Activated naive CD4-positive, alpha-beta T cell (primary cell): ENCODE measurements at places on chromosomes 7 and 10.

- no peak for DNase-seq
These were observed 226.7 kb upstream of the NPY start for GRCh38 chr7:24057243-24057642.

GRCh38 chr10:67818323-67818722, 19.7 kb downstream of the DNAJC12 start:
- DNase-seq = no peak

- no peak for DNase-seq
These were observed 403.1 kb upstream of the C7orf33 start for GRCh38 chr7:148187471-148187870.

GRCh38 chr7:139271718-139272628, 40.9 kb downstream of the UBN2 start:
- no peak for DNase-seq

DNA sequence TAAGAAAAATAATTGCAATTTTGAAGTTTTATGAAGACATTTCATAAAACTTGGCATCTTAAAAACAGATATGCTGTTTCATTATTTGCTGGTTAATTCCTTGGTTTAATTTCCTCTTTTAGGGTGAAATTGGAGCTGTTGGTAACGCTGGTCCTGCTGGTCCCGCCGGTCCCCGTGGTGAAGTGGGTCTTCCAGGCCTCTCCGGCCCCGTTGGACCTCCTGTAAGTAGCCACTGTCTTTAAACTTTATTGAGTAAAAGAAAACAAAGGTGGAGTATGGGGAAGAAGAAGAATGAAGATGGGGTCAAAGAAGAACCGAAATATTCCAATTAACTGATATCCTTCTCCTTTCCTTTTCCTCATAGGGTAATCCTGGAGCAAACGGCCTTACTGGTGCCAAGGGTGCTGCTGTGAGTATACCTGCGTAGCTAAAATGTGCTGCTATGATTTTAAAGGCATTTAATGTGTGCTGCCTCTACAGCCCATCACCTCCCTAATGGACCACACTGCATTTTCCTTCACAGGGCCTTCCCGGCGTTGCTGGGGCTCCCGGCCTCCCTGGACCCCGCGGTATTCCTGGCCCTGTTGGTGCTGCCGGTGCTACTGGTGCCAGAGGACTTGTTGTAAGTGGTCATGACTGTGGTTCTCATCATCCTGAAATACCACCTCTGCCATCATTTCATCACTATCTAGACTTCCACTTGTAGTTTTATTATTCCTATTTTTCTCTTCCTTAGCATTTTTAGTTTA, 14.7 kb downstream of the COL1A2 start:
- no peak for DNase-seq

DNA sequence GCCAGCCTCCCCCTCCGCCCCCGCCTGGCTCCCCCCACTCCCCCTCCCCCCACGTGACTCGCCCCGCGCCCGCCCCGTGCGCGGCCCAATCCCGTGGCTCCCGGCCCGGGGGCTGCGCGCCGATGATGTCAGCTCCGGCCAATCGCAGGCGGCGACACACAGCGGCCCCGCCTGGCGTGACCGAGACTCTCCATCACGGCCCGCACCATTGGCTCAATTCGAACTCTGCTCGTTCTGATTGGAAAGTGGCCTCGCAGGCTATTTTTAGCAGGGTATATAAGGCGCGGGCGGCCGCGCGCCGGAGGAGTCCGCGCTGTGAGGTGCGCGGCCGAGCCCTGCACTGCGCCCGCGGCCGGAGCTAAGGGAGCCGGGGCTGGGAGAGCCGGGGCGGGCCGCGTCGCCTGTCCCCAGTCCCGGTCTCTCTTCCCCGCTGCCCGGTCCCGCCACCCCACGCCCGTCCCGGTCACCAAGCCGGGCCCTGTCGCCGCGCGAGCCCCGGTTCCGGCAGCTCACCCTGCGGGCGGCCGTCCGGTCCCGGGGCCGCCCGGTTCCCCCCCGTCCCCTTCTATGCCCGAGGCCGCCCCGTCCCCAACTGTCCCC, 342 bp upstream of the KLF6 start:
- DNase-seq = peak; percentile 98

GRCh38 chr10:30587522-30588031, 42.0 kb downstream of the LYZL2 start:
- no peak for DNase-seq

DNA sequence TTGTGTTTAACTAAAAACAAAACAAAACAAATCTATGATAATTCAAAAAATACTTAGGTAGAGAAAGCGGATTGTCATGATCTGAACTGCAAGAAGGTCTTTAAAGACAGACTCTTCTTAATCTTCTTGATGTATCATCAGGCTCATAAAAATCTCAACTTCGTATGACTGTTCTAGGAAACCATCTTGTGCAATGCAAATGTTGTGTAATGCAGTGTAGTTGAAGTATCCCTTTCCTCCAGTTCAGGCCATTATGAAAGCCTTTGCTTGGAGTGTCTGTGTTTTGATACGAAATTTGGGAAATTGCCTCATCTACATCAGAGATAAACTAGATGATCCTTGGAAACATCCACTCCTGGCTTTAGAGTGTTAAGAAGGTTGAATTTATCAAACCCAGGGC, 30.9 kb downstream of the CDK1 start:
- no peak for DNase-seq

DNA sequence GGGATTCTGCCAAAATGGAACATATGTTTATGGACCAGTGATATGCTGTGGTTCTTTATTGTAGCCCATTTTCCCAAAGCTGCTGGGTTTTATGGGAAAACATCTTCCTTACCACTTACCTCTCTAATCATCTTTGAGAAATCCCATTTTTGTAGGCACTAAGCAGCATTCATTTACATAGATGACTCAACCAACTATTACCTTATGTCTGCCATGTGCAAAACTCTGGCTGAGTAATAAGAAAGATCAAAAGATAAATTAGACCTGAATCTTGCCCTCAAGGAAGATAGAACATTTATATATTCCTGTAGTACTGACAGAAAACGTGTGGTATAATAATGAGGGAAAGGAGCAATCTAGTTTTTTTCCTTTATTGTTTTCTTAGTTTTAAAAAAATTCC, 24.3 kb downstream of the CBLL1 start:
- no peak for DNase-seq

GRCh38 chr7:2527505-2528467, 8.2 kb downstream of the LFNG start:
- DNase-seq = peak; percentile 42

- DNase-seq = no peak
These were observed 383.9 kb downstream of the CALN1 start for GRCh38 chr7:72028267-72028666.

- DNase-seq = no peak
These were observed 262.5 kb upstream of the PPP2R2D start for GRCh38 chr10:131638049-131638879.

DNA sequence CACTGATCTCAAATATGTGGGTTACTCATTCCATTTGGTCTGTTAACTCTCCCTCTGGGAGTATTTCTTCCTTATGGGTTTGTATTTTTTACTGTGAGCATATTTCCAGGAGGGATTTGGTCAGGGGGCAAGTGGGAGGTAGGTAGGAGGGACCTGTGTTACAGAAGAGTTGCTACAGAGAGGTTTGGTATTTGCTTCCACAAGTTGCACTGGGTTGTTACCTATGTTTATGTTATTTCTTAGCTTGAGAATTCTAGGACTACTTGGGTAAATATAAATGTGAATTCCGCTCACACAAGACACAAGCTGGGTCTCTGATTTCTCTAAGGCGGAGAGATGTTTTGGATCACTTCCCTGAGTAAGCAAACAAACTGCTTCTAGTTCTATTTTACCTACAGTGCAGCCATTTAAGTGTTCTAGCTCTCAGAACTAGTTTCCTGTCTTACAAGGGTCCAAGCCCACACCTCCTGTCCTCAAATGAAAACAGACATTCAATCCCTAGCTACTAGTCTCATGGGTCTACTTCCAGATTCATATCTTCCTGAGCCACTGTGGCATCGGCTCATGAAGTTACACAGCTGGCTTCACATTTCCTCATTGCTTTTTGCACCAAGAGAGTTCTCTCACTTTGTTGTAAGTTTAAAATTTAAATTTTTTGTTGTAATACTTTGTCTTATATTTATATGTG, 75.4 kb upstream of the PPP1R3C start:
- no peak for DNase-seq

DNA sequence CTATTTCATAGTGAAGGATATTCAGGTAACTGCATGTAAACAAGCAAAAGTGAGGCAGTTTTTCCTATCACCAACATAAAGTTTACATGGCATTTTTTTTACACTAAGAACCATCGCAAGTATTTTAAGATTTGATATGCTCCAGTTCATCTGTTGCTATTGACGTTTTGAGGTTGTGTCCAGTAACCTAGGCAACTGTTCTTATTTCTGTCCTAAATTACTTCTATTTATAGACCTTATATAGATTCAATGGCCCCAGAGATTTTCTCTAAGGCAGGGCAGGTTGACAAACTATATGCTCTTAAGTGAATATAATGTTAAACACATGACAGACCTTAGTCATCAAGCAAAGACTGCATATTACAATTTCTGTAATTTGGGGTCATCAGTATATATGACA, 830.2 kb upstream of the LRRTM3 start:
- no peak for DNase-seq

GRCh38 chr10:89283936-89284475, 17.8 kb upstream of the IFIT2 start:
- DNase-seq = no peak

DNA sequence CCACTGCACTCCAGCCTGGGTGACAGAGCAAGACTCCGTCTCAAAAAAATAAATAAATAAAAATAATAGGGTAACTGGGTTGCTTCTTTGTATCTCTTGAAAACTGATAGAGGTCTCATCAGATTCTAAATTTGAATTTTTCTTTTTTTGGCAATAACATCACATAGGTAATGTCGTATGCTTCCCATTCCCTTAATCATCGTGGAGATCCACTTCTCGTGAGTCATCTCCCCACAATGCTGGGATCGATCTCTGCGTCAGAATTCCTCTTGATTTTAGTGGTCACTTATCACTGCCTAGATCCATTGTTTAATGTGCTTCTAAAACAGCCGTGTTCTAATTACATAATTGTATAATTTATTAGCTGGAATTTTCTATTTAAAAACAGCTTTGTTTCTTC, 70.5 kb upstream of the DNAJB6 start:
- DNase-seq = no peak

DNA sequence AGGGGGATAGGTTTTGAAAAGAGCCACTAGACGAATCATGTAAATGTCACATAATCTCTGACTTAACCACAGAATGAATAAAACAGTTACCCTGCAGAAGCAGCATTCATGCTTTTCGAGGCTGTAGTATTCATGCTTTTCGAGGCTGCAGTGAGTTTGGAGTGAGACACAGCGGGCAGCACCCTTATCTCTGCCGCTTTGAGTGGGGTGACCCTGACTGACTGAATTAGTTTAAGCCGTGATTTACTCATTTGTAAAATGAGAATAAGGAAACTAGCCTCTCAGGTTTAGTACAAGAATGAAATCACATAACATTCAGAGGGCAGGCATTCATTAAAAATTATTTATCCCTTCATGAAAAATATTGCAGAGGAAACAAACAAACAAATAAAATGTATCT, 92.8 kb upstream of the KMT2C start:
- DNase-seq = no peak

GRCh38 chr10:17665747-17666146, 21.8 kb downstream of the STAM start:
- no peak for DNase-seq

DNA sequence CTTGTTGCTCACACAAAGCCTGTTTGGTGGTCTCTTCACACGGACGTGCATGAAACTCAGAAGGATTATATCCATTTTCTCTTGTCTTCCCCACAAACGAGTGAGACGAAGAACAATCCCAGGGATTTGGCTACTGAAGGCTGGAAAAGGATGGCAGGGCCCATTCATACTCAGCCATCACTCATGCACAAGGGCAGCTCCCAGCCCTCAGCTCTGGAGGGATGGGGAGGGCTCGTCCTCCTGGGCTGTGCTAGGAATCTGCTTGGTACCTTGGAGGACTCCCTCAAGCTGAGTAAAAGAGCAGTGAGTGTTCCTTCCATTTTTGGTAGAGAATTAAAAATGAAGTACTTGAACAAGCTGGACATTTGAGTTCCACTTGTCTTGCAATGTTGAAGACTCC, 33.2 kb upstream of the RAB18 start:
- no peak for DNase-seq

DNA sequence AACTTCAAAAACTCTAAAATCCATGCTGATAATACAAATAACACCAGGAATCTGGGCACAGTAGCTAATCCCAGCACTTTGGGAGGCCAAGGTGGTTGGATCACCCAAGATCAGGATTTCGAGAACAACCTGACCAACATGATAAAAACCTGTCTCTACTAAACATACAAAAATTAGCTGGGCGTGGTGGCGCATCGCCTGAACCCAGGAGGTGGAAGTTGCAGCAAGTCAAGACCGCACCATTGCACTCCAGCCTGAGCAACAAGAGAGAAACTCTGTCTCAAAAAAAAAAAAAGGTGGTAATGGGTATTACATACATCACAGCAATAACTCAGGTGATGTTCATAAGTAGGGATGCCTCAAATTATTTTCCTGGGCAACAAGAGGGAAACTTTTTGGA, 315.0 kb upstream of the MEOX2 start:
- DNase-seq = no peak

DNA sequence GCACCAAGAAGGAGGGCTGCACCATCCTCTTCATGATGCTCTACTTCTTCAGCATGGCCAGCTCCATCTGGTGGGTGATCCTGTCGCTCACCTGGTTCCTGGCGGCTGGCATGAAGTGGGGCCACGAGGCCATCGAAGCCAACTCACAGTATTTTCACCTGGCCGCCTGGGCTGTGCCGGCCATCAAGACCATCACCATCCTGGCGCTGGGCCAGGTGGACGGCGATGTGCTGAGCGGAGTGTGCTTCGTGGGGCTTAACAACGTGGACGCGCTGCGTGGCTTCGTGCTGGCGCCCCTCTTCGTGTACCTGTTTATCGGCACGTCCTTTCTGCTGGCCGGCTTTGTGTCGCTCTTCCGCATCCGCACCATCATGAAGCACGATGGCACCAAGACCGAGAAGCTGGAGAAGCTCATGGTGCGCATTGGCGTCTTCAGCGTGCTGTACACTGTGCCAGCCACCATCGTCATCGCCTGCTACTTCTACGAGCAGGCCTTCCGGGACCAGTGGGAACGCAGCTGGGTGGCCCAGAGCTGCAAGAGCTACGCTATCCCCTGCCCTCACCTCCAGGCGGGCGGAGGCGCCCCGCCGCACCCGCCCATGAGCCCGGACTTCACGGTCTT, 1.9 kb downstream of the FZD1 start:
- DNase-seq = no peak

- DNase-seq = no peak
These were observed 35.6 kb downstream of the PRPS1L1 start for GRCh38 chr7:17991866-17992648.
